ENCODE measurements at places on chromosomes 4 and X. TPM values are rescaled to one million over a fixed set of nuclear protein-coding genes. Genes with fewer than 3 reads are reported as not detected.

The HHIP gene
- 2.8 TPM for total RNA-seq

The OTUD6A gene
- not detected for total RNA-seq

The ZDHHC15 gene
- total RNA-seq = 0.02 TPM

The SPANXN3 gene
- not detected for total RNA-seq

The GNRHR gene
- not detected for total RNA-seq

The GUCY1B1 gene
- 3.2 TPM for total RNA-seq

The MAGEE2 gene
- not detected for total RNA-seq

The UGT2B17 gene
- total RNA-seq = 1.2 TPM

The HSFX4 gene
- not detected for total RNA-seq

The MAGEB17 gene
- not detected for total RNA-seq

The ADAM29 gene
- total RNA-seq = not detected

The CYLC1 gene
- not detected for total RNA-seq

The TMSB15B gene
- total RNA-seq = 34.3 TPM

The CTSO gene
- total RNA-seq = 18.0 TPM

The RTL9 gene
- total RNA-seq = 0.02 TPM

GRCh38 chr4:39042366-39042765 is 10.2 kb upstream of the TMEM156 start:
- no peak for DNase-seq

GRCh38 chr4:8318509-8318908 is 49.0 kb downstream of the HTRA3 start:
- no peak for DNase-seq

DNA sequence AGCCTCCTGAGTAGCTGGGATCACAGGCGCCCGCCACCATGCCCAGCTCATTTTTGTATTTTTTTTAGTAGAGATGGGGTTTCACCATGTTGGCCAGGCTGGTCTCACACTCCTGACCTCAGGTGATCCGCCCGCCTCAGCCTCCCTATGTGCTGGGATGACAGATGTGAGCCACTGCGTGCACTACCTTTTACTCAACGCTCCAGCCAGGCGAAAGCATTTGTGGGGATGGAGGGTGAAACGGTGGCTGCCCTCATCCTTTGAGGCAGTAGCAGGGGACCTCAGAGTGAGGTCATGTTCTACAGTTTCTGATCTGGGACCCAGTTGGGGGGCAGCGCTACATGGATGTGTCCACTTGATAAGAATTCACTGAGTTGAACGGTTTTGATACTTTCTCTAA is 65.8 kb upstream of the GPR78 start:
- DNase-seq = no peak

- DNase-seq = no peak
Observed at GRCh38 chrX:116142976-116143375, 27.6 kb upstream of the AGTR2 start.

DNA sequence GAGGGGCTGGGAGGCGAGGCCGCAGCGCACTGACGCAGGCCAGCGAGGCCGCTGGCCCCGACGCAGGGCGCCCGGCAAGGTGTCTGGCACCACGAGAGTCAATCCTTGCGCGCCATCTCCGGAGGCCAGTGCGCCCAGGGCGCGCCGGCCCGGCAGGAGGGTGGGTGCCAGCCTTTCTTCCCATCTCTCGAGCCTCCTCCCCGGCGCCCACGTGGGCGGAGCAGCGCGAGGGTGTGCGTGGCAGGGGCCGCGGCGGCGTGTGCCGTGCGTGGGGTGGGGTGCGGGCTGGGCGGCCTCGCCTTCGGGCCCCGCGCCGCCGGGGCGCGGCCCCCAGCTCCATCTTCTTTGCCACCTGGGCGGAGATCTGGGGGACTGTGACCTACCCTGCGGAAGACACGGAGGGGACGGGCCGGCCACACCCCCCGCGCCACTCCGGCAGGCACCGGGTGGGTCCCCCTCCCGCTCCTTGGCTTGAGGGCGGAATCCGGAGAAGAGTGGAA is 877 bp downstream of the JAKMIP1 start:
- no peak for DNase-seq

- DNase-seq = no peak
Observed at GRCh38 chrX:150546711-150547153, 21.7 kb upstream of the MTM1 start.

DNA sequence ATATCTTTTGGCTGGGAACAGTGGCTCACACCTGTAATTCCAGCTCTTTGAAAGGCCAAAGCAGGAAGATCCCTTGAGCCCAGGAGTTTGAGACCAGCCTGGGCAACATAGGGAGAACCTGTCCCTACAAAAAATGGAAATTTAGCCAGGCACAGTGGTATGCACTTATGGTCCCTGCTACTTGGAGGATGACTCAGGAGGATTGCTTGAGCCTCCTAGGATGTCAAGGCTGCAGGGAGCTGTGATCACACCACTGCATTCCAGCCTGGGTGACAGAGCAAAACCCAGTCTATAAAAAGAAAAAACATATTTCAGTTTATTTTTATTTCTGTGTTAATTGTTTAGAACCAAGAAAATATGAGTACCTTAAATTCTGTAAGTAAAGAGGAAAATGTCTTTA is 123.7 kb downstream of the CBR4 start:
- peak; percentile 66 for DNase-seq

- DNase-seq = no peak
Observed at GRCh38 chr4:12712648-12713339, 771.3 kb downstream of the RAB28 start.

DNA sequence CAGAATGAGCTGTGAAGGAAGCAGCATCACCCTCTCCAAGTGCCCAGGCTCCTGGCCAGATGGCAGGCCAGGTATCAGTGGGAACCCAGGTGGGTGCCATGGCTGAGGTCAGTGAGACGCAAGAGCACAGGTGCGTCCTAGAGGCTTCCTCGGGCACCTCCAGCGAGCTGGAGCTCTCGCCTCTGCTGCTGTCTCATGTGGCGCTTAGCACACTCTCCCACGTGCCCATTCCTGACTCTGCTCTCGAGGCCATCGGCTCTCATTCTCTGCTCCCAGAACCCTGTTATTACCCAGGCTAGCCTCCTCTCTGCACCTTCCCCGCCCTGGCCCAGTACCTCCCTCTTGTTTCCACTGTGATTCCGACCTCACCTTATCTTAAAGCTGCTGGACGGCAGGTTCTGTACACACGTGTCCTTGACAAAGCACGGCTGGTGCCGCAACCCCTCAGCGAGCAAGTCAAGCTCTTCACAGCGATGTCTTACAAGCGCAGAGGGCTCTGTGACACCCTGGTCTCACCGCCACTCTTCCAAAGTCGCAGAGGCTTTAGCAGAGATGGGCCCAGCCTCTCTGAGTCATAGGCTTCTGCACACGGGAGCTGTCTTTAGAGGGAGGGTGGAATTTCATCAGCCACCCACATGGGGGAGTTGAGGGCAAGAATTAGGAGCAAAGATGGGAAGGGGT is 15.4 kb upstream of the MSANTD1 start:
- no peak for DNase-seq

DNA sequence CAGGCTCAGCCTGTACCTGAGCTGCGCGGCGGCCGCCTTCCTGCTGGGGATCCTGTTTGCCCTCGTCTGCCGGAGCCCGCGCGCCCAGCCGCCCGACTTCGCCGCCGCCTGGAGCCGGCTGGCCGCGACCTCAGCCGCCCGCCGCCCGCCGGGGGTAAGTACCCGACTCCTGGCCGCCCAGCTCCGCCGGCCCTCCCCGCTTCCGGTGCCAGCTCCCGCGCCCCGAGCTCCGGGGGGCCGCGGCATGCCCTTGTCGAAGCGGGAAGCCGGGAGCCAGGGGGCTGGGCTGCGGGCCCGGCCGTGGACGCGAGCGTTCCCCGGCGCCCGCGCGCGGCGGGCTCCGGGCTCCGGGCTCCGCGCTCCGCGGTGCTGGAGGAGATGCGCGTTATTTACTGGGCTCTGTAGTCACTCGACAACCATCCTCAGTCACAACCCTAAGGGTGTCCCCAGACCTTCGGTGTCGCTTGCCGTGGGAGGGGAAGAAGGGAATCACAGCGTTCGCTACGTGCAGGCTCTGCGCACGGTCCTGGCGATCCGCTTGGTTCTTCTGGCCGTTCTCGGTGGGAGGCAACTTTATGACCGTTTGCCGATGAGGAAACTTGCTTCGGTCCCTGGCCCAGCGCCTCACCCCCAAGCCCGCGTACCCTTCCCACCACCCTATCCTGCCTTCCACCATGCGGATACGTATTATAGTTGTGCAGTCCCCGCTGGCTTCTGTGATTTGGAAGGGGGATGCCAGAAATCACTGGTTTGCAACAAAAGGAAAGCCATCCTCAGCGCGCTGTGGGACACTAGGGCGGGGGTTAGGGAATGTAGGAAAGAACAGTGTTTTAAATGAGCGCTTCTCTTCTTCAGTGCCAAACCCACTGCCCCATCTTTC is 944 bp downstream of the SNX25 start:
- DNase-seq = peak; percentile 55

DNA sequence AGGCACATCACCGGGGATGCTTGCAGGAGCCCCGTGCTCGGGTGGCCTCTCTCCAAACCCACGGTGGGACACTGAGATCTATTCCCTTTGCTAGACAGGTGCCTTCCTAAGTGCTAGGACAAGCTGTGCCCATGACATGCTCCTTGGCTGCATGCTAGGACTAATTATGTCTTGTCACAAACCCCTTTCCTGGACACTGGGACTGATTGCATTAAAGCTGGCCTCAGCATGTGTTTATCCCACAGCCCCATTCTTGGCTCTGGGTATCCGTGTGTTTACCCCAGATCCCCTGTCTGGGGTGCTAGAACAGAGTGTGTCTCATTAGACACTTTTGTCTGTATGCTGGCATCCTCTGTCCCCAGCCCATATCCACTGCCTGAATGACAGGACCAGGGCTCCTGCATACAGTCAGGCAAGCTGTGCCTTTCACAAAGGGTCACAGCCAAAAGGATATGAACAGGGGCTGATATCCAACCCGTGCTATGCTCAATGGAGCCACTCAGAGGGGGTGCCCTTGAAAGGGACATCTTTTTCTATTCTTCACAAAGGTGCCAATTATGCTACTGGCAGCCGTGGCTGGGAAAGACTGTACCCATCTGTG is 9.2 kb upstream of the IQSEC2 start:
- no peak for DNase-seq

- DNase-seq = no peak
Observed at GRCh38 chrX:153628129-153628528, 18.9 kb upstream of the DUSP9 start.

DNA sequence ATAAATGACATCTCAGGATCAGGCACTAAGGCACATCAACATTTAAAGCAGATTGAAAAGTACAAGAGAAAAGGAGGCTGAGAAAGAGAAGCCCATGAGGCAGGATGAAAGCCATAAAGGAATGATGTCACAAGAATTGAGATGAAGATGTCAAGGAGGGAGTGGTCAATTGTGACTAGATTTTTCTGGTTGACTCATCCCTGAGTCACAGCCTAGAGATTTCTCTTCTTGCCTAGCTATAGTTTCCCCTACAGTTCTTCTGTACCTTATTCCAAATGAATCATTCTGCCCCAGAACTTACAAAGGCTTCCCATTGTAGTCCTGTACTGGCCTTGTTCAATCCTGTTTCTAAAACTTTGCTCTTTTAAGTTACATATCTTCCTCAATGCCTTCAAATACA is 3.4 kb upstream of the USP53 start:
- peak; percentile 93 for DNase-seq

DNA sequence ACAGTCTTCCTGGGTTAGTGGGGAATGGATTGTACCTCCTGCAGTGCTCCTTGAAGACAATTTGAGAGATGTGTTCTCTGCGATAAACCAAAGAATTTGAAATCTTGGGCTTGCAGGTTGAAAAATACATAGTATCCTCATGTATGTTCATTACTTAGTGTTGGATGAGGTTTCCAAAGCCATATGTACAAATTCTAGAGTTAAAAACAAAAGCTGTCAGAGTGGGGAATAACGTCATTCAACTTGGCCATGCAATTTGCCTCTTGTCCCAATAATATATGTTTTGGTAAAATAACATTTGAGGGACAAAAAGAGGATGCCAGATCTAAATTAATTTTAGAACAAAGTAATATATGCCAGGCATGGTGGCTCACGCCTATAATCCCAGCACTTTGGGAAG is 51.3 kb upstream of the CBR4 start:
- no peak for DNase-seq

DNA sequence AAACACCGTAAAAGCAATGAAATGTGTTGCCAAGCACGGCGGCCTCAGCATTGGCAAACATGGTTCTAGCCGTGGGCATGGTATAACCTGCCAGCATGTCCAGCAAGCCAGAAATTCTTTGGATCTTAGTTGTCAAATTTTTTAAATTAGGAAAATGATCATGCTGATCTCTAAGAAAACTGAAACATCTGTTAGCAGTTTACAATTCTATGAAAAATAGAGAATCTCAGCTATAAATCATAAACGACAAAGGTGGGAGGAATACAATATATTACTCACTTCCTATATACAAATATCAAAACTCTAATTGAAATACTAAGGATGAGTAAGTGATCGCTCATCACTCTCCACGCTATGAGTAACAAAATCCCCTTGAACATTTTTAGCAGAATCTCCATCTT is 130.3 kb downstream of the ADGRA3 start:
- peak; percentile 70 for DNase-seq

DNA sequence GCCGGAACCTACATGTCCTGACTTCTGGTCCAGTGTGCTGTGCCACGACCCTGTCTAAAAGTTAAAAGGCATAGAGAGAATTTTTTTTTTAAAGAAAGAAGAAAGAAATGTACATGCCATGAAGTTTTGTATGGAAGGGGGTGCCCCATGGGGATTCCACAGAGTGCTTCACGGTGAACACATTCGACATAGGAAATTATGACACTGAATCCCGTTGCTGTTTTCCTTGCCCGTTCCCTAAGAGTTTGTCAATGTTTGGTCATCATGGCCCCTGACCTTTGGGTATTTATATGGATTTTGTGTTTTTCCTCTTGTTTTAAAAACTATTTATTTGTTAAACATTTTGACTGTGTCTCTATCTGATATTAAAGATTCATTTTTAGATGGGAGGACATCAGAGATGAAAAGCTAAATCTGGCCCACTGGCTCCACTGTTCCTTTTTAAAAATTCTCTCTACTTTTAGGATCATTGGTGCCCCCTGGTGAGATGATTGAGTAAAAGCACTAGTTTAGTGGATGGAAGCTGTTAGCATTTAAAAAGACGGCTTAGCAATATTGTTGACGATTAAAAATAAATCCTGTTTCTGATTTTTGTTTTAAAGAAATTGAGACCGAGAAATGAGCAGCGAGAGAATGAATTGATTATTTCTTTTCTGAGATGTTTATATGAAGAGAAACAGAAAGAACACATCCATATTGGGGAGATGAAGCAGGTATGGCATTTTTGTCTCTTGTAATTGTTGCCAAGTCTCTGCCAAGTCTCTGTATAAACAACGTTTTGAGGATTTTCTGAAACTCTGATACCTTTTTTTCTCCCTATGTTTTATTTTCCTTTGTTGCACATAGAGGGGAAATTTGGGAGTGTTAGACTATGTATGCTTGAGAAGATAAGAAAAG is 75.0 kb downstream of the PTTG2 start:
- DNase-seq = peak; percentile 70

DNA sequence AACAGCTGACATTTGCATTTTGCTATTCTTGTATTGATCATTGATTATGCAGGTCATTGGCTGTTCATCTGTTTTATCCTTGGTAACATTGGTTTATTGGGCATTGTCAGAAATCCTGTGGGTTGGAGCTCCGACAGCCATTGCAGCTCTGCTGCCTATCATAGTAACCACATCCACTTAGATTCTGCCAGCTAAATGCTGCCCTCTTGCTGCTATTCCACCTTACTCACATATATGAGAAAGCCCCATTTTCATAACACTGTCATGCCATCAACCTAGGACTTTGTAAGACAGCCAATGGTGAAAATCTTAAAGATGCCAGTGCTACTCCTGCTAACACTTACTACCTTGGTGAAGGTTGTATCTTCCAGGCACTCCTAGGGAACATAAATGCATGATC is 187.3 kb upstream of the CXCL13 start:
- DNase-seq = peak; percentile 1

- DNase-seq = peak; percentile 52
Observed at GRCh38 chr4:85860066-85860740, 385.3 kb downstream of the ARHGAP24 start.

- peak; percentile 44 for DNase-seq
Observed at GRCh38 chrX:134513091-134513490, 53.1 kb downstream of the HPRT1 start.

Measured in M059J (cell line).